ENCODE measurements at places on chromosomes 5 and 9.

DNA sequence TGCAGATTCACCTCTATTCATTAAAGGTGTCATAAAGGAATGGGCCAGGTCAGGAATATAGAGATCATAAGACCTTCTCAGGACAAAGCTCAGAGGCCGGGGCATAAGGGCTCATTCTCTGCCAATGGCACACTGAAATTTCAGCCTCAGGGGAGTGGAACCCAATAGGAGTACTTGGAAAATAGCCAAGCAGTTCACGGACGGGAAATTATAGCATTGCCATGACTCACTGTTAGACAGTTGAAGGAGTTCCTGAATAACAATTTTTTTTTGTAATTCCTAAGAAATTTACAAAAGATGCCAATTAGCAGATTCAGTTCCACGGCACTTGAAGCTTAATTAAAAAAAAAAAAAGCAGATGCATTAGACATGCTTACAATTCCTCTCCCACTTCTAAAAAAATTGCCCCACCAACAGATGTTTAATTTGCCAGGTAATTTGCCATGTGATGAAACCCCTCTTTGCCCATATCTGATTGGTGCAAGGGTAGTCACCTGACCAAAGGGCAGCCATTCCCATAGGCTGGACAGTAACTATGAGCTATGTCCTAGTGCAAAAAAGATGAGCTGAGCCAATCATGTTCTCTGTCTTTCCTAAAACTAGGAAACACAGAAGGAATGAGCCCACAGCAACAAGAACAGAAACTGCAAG lies 58.6 kb downstream of the PTCD2 start:
- no peak for ATAC-seq

GRCh38 chr5:61588216-61588615 lies 256.2 kb downstream of the ZSWIM6 start:
- no peak for ATAC-seq

- no peak for ATAC-seq
Measured at GRCh38 chr9:126859111-126859510, 1.3 kb upstream of the ZBTB34 start.

DNA sequence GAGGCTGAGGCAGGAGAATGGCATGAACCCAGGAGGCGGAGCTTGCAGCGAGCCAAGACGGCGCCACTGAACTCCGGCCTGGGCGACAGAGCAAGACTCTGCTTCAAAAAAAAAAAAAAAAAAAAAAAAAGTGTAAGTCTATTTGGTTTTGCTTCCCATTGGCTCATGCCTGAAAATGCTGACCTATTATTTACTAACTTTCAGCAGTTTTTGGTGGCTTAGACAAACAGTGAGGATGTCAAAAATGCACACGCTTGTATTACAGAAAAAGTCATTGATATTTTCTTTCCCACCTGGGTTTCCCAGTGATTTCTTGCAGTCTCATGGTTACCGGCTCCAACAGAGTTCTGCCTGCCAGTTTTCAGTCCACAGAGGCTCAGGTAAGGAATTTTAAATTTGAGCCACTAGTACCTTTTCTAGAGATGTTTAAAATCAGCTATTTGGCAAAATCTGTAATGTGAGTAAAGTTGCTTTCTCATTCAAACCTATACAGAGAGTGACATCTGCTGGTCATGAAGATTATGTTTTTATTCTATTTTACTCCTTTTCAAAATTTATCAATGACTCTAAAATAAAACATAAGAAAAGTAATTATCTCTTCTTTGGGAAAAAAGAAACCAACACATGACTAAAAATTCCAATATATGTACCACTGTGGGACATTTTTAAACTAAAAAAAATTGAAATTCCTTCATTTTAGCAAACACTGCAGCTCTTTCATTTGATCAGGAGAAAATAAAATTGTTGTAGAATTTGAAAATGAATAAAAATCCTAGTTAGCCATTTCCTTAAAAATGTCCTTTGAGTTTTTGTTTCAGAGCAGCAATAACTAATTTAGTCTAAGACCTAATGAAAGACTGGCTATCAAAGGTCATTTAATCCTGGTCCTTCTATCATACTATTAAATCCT lies 8.8 kb downstream of the FAM200C start:
- no peak for ATAC-seq

DNA sequence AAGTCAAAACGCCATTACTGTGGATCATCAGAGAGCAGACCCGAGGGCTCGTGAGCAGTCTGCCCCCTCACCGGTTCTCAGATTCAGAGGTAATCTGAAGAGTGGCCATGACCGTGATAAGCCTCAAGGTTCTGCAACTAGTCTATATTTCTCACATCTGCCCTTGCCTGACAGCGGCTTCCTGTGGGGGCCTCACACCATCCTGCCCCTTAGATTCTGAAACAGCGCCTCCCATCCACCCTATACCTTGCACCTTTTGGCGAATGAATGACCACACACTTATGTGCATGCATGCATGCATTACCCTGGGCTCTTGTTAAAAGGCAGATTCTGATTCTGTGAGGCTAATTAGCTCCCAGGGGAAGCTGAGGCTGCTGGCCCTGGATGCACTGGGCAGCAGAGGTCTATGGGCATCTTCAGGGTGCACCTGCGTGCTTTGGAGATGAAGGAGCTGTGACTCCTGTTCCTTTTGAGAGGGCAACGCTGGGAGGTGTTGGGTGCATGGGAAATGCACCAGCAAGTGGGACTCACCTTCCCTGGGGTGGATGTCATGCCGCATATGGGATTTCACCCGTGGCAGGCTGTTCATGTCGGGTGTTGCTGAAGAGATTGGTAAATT lies 7.8 kb upstream of the GADD45G start:
- no peak for ATAC-seq

DNA sequence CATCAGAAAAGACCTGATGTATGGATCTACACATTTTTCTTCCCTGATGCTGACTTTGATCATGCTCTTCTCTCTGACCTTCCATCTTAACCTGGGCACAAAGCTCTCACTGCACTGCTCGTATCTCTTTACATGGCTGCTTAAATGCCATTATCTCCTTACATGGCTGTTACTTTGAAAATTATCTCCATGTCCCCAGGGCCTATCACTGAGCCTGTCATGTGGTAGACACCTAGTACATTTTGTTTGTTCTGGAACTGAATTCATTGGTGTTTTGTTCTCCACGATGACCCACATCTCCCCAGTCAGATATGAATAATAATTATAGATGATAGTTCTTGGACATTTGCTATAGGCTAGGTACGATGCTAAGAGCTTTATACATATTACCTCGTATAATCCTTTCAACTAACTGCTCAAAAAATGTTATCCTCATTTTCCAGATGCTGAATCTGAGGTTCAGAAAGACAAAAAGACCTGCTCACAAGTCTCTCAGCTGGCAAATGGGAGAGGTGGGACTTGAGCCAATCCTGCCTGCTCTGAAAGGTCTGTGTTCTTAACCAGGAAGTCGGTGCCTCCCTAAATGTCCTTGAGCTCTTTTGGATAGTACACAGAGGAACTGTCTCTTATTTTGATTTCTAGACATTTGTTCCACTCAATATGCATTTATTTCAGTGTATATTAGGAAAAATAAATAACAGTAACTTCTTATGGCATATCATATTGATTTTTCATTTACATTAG lies 9.8 kb upstream of the CPEB4 start:
- ATAC-seq: no peak

- peak; percentile 47 for ATAC-seq
Measured at GRCh38 chr5:135669416-135669815, 90.6 kb upstream of the CXCL14 start.

DNA sequence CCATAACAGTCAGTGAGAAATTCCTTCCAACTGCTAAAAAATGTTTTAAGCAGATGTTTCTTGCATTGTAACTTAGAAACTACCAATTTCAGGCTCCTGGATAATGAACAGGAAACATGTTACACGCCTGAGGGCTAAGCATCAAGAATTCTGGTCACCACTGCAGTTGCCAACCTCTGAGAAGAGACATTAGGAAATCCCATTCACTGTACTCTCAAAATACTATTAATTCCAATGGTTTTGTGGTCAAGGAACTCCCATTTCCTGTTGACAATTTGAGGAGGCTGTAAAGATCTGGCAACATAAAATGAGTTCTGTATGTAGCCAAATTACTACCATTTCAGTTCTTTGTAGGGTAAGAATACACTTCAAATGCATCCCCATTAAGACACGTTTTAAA lies 456.0 kb upstream of the MEF2C start:
- no peak for ATAC-seq

DNA sequence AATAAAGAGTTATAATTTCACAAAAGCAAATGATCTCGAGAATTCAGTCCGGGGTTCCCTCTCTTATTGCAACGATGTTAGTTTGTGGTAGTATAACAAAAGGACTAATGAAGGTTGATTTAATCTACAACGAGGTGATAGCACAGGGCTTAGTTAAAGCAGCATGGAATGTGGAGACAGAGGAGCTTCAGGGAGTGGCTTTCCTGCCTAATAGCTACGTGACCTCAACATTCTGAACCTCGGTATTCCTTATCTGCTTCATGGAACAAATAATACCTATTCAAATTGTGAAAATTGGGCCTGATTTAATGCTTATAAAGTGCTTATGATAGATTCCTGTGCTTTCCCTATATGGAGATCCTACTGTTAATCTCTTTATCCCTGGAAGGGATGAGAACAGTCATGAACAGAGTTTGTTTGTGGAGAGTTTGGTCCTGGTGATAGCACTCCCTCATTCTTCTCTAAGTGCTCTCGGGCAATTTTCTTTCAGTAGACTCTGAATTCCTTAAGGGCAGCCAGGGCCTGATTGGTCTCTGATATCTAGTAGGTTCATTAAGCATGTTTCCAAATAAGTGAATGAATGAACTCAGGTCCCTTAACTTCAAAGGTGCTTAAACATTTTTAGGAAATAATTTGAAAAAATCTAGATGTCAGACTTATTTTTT lies 104.1 kb upstream of the TUT7 start:
- ATAC-seq: no peak

GRCh38 chr5:84382363-84383295 lies 2.1 kb downstream of the EDIL3 start:
- ATAC-seq: no peak

DNA sequence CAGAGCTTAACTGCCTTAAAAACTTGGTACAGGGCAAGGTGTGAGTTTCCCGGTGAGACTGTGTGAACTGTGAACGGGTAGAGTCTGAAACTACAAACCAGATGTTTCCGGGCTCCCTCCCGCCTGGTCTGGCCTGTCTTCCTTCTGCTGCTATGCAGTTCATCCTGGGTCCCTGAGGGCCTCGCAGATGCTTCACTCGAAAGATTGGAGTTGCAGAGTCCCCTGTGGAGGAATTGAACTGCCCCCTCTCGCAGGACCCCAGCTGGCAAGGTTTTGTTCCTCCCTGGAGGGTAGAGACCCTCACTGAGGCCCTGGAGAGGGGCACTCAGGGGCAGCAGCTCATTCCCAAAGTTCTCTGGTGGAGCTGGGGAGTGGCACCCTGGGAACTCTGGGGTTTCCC lies 533 bp downstream of the DCANP1 start:
- no peak for ATAC-seq

GRCh38 chr5:107474716-107475489 lies 195.8 kb downstream of the EFNA5 start:
- ATAC-seq: no peak

GRCh38 chr9:89425921-89426383 lies 72.0 kb downstream of the SEMA4D start:
- ATAC-seq: peak; percentile 2

DNA sequence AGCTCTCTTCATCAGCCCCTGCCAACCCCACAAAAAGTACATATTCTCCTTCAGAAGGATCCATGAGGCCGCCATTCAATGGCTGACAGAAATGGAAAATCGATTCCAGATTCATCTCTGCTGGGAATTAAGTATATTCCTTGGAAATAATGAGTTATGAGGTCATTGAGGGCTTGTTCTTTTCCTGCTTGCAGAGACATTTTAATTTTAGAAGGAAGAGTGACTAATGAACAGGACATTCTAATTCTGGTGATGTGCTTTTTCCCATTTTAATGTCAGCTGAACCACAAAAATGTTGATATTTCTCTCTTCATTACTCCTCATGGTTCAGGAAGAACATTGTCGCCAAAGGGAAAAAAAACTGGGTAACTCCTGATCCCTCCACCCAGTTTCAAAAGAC lies 314.0 kb downstream of the PIK3R1 start:
- ATAC-seq: no peak

DNA sequence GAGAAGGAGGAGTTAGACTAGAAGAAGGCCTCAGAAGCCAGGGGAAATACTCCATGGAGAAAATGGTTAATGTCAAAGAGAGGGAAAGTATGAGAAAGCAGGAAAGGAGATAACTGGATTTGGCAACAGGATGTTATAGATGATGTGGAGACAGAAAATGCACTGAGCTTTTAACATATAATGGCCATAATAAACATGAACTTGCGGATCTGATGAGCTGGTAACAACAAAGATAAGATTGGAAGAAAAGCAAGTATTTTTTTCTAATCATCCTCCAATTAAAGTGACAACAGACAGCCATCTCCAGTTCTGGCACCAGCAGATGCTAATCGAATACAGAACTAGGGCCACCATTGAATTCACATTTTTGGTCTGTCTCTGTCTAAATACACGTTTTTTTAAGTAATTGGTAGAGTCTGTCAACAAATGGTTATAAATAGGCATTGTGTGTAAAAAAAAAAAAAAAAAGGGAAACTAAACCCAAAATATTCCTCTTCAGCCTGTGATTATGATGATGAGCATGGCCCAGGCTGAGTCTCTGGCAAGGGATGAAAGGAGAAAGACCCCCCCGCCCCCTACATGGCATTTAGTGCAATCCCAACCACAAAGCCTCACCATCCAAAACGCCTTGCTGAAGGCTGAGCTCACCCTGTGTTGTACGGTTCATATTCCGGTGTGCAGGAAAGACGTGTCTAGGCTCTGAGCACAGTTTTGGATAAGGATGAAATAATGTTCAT lies 149.5 kb upstream of the LHFPL2 start:
- no peak for ATAC-seq

DNA sequence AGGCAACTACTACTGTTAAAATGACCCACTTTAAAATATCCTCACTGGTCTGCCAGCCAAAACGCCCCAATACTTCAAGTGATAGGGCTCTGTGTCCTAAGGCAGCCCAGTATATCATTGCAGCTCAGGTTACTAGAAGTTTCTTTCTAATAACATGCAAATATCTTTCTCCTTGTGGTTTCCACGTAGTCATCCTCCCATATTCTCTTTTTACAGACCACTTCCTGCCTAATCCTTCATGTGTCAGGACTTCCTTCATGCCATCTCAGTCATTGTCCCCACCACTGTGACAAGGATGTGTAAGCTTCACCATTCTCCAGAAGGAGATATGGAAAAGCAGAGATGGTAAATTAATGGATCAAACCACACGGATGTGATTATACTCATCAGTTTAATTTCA lies 813.7 kb downstream of the MAT2B start:
- no peak for ATAC-seq

DNA sequence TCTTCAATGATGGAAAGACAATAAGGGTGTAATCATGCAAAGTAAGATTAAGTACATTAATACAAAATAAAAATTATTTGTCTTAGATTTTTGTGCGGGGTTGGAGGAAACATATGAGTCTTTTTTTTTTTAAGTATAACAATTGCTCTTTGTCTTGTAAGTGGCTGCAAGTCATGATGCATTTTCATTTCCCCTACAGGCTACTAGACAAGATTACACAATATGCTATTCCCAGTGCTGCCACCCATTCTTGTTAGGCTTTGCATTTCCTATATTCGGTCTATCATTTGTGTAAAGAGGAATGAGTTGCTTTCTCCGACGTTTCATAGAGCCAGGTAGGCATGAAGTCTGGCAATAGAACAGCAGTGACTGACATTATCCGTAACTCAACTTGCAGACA lies 294.2 kb upstream of the CYLC2 start:
- ATAC-seq: no peak

GRCh38 chr9:129080601-129081387 lies at the start of gene DOLPP1:
TSS of gene DOLPP1 (plus strand) at chr9:129081111. CDS start at chr9:129081132, 21 bp downstream.
- ATAC-seq: peak; percentile 99

- ATAC-seq: no peak
Measured at GRCh38 chr5:135428586-135428985, 18.6 kb downstream of the DCANP1 start.

GRCh38 chr9:22389271-22389670 lies 57.4 kb upstream of the DMRTA1 start:
- no peak for ATAC-seq

Measured in stimulated activated memory B cell treated with anti-CD40 and anti-IgM and Interleukin-4, amounts not matched to agents 10 μg/mL and 1 μg/mL and 100 μg/mL, for 72 hours (primary cell).